Adrenal gland (tissue), 19 donors: ENCODE measurements at places on chromosomes 6 and 20. TPM values are rescaled to one million over a fixed set of nuclear protein-coding genes. Genes with fewer than 3 reads are reported as not detected.

The SLC2A10 gene
- 7.2 TPM for polyA plus RNA-seq

The HLA-DQA1 gene
- polyA plus RNA-seq = 7.4 TPM

The GHRH gene
- polyA plus RNA-seq = 26.1 TPM

The CCR6 gene
- not detected for polyA plus RNA-seq

The TSHZ2 gene
- polyA plus RNA-seq = 29.9 TPM
